ENCODE measurements at places on chromosomes 7 and 10.

GRCh38 chr10:117425974-117426566, 50.8 kb upstream of the PDZD8 start:
- no peaks in the 10 kb centered on the region for H3K4me1 ChIP-seq
- peaks cover 7% of the 10 kb centered on the region for H3K27me3 ChIP-seq
- DNase-seq: no peak
- no peak overlapping the region for H3K4me3 ChIP-seq

GRCh38 chr7:12403287-12404181, at the start of gene VWDE:
VWDE (minus strand) TSS chr7:12403865; CDS start chr7:12403716, 149 bp downstream.
- H3K27ac ChIP-seq: peak within 1 kb of the TSS; percentile 78
- peak; percentile 74 for DNase-seq
- H3K36me3 ChIP-seq: no peaks in the 10 kb centered on the region
- peaks cover 19% of the 10 kb centered on the region for H3K4me1 ChIP-seq
- peak within 1 kb of the TSS; percentile 75 for H3K4me3 ChIP-seq
- peaks cover 19% of the 10 kb centered on the region for H3K27me3 ChIP-seq

DNA sequence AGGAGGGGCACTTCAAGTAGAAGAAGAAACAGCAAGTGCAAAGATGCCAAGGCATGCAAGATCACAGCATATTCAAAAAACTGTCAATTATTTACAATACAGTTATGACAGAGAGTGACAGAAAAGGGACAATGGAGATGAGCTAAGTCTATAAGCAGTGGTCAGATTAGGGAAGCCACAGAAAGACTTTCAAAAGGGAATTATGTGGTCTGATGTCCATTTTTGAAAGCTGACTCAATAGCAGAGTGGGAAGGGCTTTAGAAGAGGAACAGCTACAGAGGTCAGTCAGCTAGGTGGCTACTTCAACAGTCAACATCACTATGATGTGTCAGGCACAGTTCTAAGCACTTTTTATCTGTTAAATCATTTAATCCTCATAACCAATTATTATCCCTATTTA, 45.2 kb upstream of the SPOCK2 start:
- peaks cover 48% of the 10 kb centered on the region for H3K4me1 ChIP-seq
- peaks cover 40% of the 10 kb centered on the region for H3K36me3 ChIP-seq
- DNase-seq: no peak
- no peak overlapping the region for H3K4me3 ChIP-seq
- peak overlapping the region; percentile 1 for H3K27ac ChIP-seq

DNA sequence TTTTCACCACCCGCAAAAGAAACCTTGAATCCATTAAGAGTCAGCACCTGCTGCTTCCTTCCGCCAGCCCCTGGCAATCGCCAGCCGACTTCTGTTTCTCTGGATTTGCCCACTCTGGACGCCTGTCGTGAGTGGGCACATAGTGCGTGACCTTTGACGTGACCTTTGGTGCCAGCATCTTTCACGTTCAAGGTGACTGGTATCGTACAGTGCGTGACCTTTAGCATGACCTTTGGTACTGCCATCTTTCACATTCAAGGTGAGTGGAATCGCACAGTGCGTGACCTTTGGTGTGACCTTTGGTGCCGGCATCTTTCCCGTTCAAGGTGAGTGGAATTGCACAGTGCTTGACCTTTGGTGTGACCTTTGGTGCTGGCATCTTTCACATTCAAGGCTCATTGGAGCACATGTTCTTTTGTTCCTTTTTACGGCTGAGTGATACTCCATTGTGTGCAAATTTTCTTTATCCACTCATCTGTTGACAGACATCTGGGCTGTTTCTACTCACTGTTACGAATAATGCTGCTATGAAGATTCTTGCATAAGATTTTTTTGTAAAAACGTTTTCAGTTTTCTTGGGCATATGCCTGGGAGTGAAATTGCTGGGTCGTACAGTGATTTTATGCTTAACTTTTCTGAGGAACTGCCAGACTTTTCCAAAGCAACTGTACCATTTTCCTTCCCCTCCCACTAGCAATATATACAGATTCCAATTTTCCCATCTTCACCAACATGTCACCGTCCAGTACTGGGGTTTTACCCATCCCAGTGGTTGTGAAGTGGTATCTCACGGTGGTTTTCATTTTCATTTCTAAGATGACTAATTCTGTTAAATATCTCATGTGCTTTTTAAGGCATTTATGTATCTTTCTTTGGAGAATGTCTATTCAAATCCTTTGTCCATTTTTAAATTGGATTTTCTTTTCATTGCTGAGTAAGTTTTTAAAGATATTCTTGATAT, 145.3 kb downstream of the DIP2C start:
- H3K27ac ChIP-seq: no peak overlapping the region
- H3K36me3 ChIP-seq: no peaks in the 10 kb centered on the region

- peak overlapping the region; percentile 85 for H3K27ac ChIP-seq
- H3K4me3 ChIP-seq: peak overlapping the region; percentile 73
- H3K27me3 ChIP-seq: no peaks in the 10 kb centered on the region
- peaks cover 38% of the 10 kb centered on the region for H3K4me1 ChIP-seq
- peaks cover 6% of the 10 kb centered on the region for H3K36me3 ChIP-seq
These were observed 691 bp upstream of the PPA1 start for GRCh38 chr10:70233939-70234300.

- no peak overlapping the region for H3K27ac ChIP-seq
- H3K4me1 ChIP-seq: no peaks in the 10 kb centered on the region
- DNase-seq: no peak
- H3K4me3 ChIP-seq: no peak overlapping the region
- H3K36me3 ChIP-seq: no peaks in the 10 kb centered on the region
- H3K27me3 ChIP-seq: no peaks in the 10 kb centered on the region
These were observed 669.4 kb downstream of the INHBA start for GRCh38 chr7:41033500-41033899.

DNA sequence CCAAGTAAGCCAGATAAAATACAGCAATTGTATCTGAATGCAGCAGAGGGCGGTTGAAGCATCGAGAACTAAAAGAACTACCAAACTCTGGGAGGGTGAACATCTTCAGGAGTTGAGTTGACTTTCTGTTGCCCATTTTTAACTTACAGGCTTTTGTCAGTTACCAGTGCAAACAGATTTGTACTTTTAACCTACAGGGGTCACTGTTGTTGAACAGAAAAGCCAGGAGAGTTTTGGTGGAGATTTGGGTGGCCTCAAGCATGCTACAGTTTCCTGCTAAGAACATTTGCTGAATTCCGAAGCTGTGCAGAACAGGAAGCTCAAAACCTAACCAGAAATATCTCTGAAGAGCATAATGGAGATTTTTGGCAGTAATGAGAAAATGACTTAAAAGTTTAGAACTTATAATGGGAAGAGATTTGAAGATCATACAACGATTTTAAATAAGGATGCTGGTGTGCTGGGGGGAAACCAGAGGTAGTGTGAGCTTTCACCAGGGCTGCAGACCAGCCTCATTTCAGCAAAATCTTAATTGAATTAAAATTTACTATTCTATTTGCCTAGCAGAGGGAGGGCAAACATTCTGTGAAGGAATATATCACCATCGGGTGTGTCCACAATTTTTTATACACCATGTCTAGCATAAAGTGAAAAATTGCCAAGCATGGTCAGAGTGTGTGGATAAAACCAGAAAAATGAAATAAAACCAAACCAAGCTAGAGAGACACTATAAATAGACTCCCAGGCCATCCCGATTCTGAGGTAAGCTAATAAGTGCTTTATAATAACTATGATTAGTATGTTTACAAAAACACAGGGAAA, 208.6 kb upstream of the CCDC6 start:
- no peak overlapping the region for H3K27ac ChIP-seq
- H3K4me1 ChIP-seq: no peaks in the 10 kb centered on the region
- H3K36me3 ChIP-seq: no peaks in the 10 kb centered on the region
- no peak overlapping the region for H3K4me3 ChIP-seq

- peak overlapping the region; percentile 73 for H3K4me3 ChIP-seq
- peak overlapping the region; percentile 96 for H3K27ac ChIP-seq
- peaks cover 12% of the 10 kb centered on the region for H3K36me3 ChIP-seq
- peaks cover 57% of the 10 kb centered on the region for H3K4me1 ChIP-seq
- no peak for DNase-seq
- no peaks in the 10 kb centered on the region for H3K27me3 ChIP-seq
These were observed 492 bp downstream of the COG5 start for GRCh38 chr7:107563081-107563774.

- H3K27ac ChIP-seq: peak overlapping the region; percentile 96
- H3K4me3 ChIP-seq: peak overlapping the region; percentile 88
- H3K27me3 ChIP-seq: no peaks in the 10 kb centered on the region
- H3K4me1 ChIP-seq: peaks cover 22% of the 10 kb centered on the region
These were observed 113.2 kb upstream of the RHEB start for GRCh38 chr7:151632750-151633515.

DNA sequence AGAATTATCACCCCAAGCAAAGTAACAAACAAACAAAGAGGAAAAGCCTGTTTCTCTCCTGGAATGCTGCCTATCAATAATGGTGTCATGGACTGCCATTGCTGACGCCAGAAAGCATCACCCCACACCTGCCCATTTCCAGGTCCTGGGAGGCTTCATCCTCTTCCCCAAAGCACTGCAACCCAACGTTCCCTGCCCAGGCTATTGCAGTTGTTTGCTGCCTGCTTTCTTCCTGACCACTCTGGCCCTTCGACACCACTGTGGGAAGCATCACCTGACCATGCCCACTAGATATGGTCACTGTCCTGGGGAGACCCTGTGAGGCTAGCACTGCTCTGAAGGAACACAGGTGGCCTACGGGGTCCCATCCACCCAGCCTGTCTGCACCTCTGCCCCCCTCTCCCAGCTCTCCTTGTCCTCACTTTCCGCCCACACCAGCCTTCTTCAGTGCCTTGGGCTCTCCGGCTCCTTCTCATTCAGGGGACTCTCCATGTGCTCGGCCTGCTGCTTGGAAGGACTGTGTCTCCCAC, 439.6 kb downstream of the GLRX3 start:
- no peaks in the 10 kb centered on the region for H3K27me3 ChIP-seq
- H3K27ac ChIP-seq: no peak overlapping the region
- DNase-seq: no peak
- H3K36me3 ChIP-seq: no peaks in the 10 kb centered on the region
- no peak overlapping the region for H3K4me3 ChIP-seq

DNA sequence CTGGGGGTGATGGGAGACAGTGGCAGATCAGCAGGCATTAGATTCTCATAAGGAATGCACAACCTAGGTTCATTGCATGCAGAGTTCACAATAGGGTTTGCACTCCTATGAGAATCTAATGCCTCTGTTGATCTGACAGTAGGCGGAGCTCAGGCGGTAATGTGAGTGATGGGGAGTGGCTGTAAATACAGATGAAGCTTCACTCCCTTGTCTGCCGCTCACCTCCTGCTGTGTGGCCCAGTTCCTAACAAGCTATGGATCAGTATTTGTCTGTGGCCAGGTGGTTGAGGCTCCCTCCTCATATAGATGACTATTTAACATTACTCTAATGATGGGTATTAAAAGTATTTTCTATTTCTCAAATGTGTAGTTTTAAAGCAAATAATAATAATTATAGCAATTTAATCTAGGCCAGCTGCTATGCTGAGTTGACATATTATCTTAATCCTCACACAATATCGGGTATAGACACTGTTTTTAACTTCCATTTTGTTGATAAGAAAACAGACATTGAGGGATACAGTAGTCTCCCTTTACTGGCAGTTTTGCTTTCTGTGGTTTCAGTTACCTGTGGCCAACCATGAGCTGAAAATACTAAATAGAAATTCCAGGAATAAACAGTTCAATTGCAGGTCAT, 39.9 kb downstream of the KIF20B start:
- H3K36me3 ChIP-seq: peaks cover 40% of the 10 kb centered on the region
- H3K27me3 ChIP-seq: no peaks in the 10 kb centered on the region
- no peak overlapping the region for H3K4me3 ChIP-seq
- H3K4me1 ChIP-seq: peaks cover 33% of the 10 kb centered on the region

GRCh38 chr10:46286991-46287693, at the start of gene ANTXRL:
ANTXRL (plus strand) TSS chr10:46286997; CDS start chr10:46287263, 266 bp downstream.
- peak within 1 kb of the TSS; percentile 21 for H3K4me3 ChIP-seq
- H3K27ac ChIP-seq: peak within 1 kb of the TSS; percentile 58
- H3K4me1 ChIP-seq: peaks cover 35% of the 10 kb centered on the region

DNA sequence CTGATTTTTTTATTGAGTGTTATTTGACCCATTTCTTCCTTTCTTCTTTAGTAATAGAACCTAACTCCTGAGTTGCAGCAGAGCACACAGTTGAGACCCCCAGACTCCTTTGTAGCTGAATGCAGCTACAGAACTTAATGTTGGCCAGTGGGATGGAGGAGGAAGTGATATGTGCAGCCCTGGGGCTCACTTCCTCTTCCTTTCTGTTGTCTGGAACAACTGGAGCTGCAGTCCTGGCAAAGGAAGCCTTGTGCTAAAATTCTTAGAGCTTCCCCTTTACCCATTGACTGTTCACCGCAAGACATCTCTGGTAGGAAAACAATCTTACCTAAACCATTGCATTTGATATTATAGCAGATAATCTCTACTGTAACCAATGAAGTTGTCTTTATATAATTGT, 86.6 kb downstream of the ITGB8 start:
- H3K36me3 ChIP-seq: no peaks in the 10 kb centered on the region
- H3K27ac ChIP-seq: no peak overlapping the region
- no peak overlapping the region for H3K4me3 ChIP-seq
- no peaks in the 10 kb centered on the region for H3K4me1 ChIP-seq
- no peaks in the 10 kb centered on the region for H3K27me3 ChIP-seq

- no peaks in the 10 kb centered on the region for H3K4me1 ChIP-seq
- peaks cover 27% of the 10 kb centered on the region for H3K27me3 ChIP-seq
- no peaks in the 10 kb centered on the region for H3K36me3 ChIP-seq
- no peak overlapping the region for H3K4me3 ChIP-seq
These were observed 16.8 kb downstream of the SLC18A2 start for GRCh38 chr10:117257721-117258120.

GRCh38 chr10:79149662-79150443, 81.1 kb downstream of the ZMIZ1 start:
- H3K4me3 ChIP-seq: no peak overlapping the region
- peak overlapping the region; percentile 86 for H3K27ac ChIP-seq
- H3K4me1 ChIP-seq: peaks cover 67% of the 10 kb centered on the region
- peak; percentile 78 for DNase-seq
